Myocyte (in vitro differentiated cells): ENCODE measurements at places on chromosomes 2 and 18. TPM values are rescaled to one million over a fixed set of nuclear protein-coding genes. Genes with fewer than 3 reads are reported as not detected.

The MPHOSPH10 gene
- total RNA-seq, result 25.9 and 29.0 TPM in 2 replicates

The STARD6 gene
- total RNA-seq, result not detected in 2 replicates

The SPTBN1 gene
- total RNA-seq, result 277 and 308 TPM in 2 replicates

The TMEM169 gene
- 13.8 and 19.4 TPM in 2 replicates for total RNA-seq
